ENCODE measurements at places on chromosomes 4 and X.

GRCh38 chrX:10050481-10050880 is 83.3 kb downstream of the CLDN34 start:
- no peak for DNase-seq

DNA sequence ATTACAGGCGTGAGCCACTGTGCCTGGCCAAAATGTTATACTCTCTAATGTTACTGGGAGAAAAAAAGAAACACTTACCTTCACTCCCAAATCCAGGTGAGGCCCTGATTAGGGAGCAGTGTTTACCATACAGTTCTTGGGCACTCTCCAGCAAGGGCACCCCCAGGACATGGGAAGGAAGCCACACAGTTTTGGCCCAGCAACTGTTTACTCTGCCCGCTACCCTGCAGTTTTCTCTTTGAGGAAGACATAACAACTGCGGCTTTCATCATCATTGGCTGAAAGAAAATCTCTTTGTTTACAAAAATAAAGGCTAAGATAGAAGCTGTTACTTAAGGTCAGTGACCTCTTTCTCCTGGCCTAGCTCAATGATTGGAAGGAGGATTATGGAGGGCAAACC is 145.5 kb upstream of the DUSP21 start:
- DNase-seq = no peak

DNA sequence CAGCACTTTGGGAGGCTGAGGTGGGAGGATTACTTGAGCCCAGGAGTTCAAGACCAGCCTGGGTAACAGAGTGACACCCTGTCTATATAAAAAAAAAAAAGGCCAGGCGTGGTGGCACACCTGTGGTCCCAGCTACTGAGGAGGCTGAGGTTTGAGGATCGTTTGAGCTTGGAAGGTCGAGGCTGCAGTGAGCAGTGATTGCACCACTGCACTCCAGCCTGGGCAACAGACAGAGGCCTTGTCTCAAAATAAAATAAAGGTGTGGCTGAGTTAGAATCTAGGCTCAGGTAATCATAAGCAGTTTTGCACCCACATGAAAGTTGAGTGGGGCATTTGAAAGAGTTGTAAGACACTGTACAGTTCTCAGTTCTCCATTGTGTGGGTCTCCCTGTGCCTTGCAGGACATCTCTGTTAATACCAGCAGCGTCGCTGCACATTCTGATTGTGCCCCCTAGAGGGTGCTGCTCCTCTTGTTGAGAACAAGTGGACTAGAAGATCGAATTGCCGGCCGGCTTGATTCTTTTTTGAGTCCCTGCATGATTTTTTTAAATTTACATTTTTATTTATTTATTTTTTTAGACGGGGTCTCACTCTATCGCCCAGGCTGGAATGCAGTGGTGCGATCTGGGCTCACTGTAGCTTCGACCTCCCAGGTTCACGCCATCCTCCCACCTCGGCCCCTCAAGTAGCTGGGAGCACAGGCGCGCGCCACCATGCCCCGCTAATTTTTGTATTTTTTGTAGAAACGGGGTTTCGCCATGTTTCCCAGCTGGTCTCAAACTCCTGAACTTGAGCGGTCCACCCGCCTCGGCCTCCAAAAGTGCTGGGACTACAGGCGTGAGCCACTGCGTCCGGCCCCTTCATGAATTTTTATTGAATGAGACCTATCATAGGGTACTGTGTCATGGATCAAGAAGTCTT is 73.6 kb upstream of the RBMX start:
- peak; percentile 57 for DNase-seq

- DNase-seq = no peak
Observed at GRCh38 chr4:174658246-174658645, 136.0 kb upstream of the HPGD start.

DNA sequence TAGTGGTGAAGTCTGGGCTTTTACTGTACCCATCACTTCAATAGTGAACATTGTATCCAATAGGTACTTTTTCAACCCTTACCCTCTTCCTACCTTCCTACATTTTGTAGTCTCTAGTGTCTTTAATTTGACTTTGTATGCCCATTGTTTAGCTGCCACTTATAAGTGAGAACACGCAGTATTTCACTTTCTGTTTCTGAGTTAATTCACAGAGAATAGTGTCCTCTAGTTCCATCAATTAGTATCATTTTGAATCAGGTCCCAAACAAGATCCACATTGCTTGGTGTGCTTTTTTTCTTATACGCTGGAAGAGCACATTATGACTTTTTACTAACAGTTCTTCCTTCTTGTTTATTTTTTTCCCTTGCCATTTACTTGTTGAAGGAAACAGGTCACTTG is 176.0 kb upstream of the WDFY3 start:
- DNase-seq = no peak

DNA sequence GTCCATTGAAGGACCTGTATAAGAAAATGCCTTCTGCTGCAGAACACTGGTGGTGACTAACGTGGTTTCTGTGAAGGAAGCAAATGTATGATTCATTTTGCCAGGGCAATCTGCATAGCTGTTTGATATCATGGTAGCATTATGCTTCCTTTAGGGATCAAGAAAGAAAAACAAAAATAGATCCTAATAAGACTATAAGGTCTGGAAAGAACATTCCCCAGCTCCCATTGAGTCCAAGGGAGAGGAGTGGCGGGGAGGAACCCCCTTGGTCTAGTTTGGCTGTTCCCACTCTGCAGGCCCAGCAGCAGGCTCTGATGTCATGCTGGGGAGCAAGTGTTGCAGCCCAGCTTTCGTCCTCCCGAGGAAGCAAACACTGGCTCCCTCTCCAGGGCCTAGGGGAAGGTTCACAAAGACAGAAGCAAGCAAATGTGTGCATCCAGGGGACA is 154.5 kb upstream of the GALNT7 start:
- peak; percentile 68 for DNase-seq

DNA sequence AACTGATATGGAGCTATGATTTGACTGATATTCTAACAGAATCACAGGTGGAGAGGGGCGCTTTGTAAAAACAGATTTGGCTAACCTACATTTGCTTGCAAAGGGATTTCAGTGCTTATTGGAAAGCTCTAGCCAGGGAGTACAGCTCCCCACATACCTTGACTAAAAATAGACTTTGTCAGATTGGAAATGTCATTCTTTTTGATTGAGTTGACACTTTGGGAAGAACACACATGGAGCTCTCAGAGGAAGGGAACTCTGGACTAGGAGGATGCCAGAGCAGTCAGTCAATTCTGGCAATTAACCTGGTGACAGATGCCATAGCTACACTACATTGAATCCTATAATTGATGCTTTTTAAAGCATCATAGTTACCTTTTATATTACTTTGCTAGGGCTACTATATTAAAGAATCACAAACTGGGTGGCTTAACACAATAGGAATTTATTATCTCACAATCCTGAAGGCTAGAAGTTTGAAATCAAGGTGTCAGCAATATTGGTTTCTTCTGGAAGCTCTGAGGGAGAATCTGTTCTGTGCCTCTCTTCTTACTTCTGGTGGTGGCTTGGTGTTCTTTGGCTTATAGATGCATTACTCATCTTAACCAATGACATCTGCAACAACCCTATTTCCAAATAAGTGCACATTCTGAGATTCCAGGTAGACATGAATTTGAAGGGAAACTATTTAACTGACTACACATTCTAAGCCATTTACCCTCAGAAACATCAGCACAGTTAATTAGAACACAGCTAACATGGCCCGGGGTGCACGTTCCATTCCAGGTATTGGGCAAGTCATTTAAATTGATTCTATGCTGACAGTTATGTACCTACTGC is 8.4 kb upstream of the HERC3 start:
- no peak for DNase-seq

- DNase-seq = no peak
Observed at GRCh38 chrX:87895421-87895820, 377.8 kb downstream of the KLHL4 start.

GRCh38 chr4:19888587-19888986 is 363.1 kb upstream of the SLIT2 start:
- DNase-seq = no peak

DNA sequence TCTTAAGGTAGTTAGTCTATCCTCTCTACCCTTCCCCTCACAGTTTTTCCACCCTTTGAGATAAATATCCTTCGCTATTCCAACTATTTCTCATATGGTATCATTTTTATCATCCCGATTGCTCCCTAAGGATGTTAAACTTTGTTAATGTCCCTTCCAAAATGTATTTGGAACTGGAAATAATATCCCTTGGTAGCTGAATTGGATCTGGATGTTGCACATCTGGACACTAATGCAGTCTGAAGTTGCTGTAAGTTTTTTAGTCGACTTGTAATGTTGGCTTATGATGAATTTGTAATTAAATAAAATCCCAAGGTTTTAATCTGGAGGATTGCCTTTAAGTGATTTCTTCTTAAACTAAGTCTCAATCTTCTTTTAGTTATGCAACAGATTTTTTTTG is 22.5 kb downstream of the XIAP start:
- DNase-seq = no peak

GRCh38 chr4:13169731-13170525 is 314.2 kb downstream of the RAB28 start:
- DNase-seq = no peak

GRCh38 chr4:13922873-13923645 is 295.5 kb upstream of the BOD1L1 start:
- no peak for DNase-seq

GRCh38 chrX:123993326-123993725 is 31.8 kb downstream of the STAG2 start:
- peak; percentile 16 for DNase-seq

DNA sequence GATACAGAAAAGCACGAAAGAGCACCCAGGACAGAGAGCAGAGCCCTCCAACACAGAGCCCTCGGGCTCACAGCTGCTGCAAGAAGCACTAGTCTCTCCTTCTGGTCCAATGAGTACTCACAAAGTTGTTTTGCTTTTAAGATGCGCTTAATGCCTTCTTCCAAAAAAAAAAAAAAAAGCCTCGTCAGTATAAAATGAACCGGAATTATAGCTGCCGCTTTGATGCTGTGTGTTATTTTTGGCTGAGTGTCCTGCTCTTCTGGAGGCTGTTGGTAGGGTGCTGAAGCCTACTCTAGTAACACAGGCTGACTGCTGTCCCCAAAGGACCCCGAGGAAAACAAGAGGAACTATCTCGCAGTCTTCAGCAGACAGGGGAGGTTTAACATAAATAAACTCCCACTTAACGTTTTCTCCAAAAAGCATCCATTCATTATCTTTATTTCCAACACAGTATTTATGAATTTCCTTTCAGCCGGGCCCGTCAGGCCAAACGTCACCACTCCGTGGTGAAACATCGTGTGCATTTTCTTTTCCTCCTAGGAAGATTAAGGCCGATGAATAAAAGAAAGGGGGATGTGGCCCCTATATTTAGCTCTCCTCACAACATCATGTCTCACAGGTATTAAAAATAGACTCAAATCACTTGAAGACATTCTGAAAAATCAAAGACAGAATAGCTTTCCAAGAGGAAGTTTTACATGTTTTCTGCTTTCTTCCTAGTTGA is 213.7 kb upstream of the PPARGC1A start:
- DNase-seq = no peak

GRCh38 chrX:154002215-154002719 is 17.4 kb downstream of the IRAK1 start:
- DNase-seq = peak; percentile 79

- no peak for DNase-seq
Observed at GRCh38 chrX:154598656-154599055, 13.7 kb downstream of the CTAG1A start.

DNA sequence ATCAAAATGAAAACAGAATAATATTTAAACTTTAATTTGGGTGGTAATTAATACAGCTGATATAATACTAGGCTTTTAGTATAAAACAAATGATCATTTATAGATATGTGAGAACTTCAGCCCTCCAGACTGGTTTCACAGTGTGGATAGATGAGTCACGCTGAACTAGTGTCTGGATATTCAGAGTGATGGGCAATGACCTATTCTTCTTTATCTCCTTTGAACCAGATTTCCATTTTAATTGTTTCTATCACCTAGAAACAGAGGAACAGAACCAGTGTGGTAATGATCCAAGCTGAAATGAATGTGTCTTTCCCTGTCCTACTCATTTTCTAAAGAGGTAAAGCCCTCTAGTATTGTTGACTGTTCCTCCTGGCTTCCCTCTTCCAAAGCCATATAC is 155.2 kb upstream of the GK2 start:
- no peak for DNase-seq

DNA sequence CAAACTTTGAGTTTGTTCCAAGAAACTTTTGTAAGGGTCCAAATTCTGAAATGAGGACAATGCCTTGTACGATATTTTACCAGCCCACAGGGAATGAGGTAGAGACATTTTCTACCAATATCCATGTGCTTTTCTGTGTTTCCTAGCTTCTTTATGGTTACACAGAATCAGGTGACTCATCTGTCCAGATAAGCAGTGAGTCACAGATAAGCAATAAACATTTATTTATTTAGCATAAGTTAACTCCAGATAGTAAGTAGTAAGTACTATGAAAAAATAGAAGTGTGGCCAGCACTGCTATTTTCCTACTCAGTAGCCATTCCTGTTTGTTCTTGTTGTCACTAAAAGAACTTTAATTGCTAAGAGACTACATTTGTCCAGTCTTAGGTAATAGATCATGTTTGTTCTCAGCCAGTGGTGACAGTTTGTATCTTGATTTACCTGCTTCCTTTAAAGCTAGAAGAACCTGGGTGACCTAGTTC is 7.4 kb downstream of the AFF1 start:
- no peak for DNase-seq

- DNase-seq = no peak
Observed at GRCh38 chr4:88382621-88383020, 4.0 kb downstream of the HERC6 start.

DNA sequence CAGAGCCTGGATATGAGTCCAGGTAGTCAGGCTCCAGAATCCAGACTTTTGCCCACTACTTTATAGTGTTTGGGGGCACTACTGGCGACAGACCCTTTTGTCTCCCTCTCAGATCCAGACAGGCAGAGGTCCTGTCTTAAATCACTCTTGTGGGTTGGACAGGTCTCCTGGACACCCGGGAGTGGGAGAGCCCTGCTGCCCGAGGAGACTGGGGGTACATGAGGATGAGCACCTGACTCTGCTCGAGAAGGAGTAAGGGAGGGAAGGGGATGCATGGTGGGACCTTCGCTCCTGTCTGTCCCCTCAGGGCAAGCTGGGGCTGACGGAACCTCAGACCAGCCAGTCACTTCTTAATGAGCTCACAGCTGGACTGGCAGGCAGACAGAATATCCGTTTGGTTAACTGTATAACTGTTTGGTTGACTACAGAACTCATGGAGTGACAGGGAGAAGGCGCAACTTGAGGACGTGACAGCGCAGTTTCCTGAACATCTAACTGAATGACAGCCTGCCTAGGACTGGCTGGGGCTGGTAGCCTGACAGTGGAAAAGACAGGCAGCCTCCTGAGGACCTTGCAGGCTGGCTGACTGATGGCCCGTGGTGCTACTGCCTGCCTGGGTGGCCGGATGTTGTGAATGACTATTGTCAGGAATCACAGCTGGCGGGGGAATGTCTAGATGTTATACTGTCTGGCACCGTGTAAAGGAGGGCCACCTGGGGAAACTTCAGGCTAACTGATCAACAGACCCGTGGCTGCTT is 1.6 kb upstream of the SUV39H1 start:
- DNase-seq = no peak

DNA sequence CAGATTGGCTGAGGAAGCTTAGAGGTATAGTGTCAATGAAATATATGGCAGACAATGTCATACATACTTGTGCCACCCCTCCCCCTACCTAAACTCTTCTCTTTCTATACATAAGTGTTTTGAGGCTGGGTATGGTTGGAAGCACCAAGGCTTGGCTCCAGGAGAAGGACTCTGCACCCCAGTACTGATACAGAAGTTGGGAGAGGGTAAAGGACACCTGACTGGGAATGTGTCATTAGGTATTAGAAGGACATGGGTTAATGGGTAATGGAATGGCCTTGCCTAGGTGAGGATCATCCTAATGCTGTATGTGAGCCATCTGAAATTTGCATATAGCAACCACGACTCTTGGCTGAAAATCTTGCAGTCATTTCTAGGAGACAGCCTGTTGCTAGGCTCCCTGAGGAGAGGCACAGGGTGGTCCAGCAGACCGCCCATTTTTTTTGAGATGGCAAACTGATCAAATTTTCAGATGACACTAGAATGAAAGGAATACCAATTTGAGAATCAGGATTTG is 26.8 kb upstream of the AP1S2 start:
- DNase-seq = no peak

Measured in inflammatory macrophage (primary cell).